ENCODE measurements at places on chromosomes 7 and 10. TPM values are rescaled to one million over a fixed set of nuclear protein-coding genes. Genes with fewer than 3 reads are reported as not detected.
A peak's percentile ranks its signal among the peaks of the same experiment; 100 is the strongest.

AKR1C8 gene
- total RNA-seq = 4.1 TPM

AMZ1 gene
- 1.2 TPM for total RNA-seq

CTNNA3 gene
- not detected for total RNA-seq

CAMK2B gene
- 0.70 TPM for total RNA-seq

TLL2 gene
- total RNA-seq = not detected

LIPA gene
- 41.1 TPM for total RNA-seq

NKX2-3 gene
- not detected for total RNA-seq

MLXIPL gene
- total RNA-seq = not detected

ACSM6 gene
- not detected for total RNA-seq

ITGA8 gene
- not detected for total RNA-seq

MET gene
- not detected for total RNA-seq

COPS6 gene
- total RNA-seq = 84.4 TPM

EVX1 gene
- not detected for total RNA-seq

ADAMTS14 gene
- total RNA-seq = 1.5 TPM

GRCh38 chr7:7696458-7697119 lies 21.8 kb downstream of the RPA3 start:
- DNase-seq = no peak

DNA sequence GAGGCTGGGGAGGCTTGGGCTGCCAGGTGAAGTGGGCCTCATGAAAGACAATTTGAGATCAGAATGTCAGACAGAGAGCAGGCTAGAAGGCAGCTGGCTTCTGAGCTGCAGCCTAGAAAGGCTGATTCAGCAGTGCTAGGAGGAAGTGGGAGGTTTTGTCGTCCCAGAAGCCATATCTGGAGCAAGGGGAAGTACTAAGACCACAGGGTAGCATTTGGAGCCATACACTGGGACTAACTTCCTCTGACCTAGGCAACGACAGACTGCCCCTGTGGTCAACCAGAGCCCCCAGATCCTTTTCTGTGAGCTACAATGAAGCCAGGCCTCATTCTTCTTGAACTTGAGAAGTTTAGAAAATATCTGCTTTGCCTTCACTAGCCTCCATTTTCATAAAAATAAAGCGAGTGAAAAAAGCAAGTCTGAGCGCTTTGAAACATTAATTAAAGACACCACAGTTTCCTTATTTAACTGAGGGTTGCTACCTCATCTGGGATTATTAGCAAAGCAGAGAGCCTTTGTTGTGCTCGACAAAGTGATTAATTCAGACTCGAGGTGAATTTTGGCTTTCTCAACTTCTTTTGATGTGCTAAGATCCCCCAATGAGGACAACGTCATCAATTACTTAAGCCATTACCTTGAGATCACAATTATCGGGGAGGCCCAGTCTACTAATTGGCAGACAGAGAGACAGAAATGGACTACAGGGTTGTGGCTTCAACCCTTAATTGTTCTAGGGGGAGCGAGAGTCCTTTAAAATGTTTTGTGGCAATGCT lies 26.6 kb downstream of the TBXAS1 start:
- DNase-seq = no peak

GRCh38 chr7:158963771-158964241 lies 107.4 kb downstream of the DYNC2I1 start:
- no peak for DNase-seq

GRCh38 chr10:61110188-61110844 lies 166.3 kb upstream of the RHOBTB1 start:
- DNase-seq = no peak

- no peak for DNase-seq
Measured at GRCh38 chr7:100387695-100388094, 14.4 kb downstream of the PILRA start.

GRCh38 chr10:124539935-124540641 lies 78.5 kb downstream of the LHPP start:
- peak; percentile 69 for DNase-seq

GRCh38 chr10:131817866-131818509 lies 82.8 kb upstream of the PPP2R2D start:
- DNase-seq = no peak

- DNase-seq = no peak
Measured at GRCh38 chr7:134364619-134365037, 47.9 kb upstream of the SLC35B4 start.

GRCh38 chr7:4791101-4791737 lies 15.8 kb downstream of the AP5Z1 start:
- no peak for DNase-seq

- DNase-seq = no peak
Measured at GRCh38 chr7:41156268-41156667, 546.6 kb downstream of the INHBA start.

- no peak for DNase-seq
Measured at GRCh38 chr10:14254368-14254767, 76.4 kb downstream of the FRMD4A start.

DNA sequence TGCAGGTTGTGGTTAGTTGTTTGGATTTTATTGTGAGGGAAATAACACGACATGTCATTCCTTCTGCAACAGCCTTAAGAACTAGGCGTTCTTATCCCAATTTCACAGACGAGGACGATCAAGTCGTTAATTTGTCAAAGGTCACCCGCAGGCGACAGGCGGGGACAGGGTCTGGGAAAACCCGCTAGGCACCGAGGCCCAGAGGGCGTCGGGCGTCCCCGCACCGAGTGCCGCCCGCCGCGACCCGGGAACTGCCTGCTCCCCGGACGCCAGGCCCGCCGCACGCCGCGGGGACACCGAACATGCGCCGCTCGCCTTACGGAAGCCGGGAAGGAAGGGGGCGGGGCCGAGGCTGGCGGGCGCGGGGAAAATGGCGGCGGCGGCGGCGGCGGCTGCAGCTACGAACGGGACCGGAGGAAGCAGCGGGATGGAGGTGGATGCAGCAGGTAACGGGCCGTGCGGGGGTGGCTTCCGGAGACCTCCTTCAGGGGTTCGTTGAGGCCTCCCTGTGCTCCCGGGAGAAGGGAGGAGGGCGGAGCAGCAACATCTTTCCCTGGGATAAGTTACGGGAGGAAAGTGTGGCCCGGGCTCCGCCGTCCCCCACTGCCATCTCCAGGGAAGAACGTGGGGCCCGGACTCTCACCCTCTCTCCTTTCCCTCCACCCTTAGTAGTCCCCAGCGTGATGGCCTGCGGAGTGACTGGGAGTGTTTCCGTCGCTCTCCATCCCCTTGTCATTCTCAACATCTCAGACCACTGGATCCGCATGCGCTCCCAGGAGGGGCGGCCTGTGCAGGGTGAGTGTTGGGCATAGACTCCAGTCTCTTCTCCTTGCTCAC lies at the start of gene COPS6:
Gene COPS6 (plus strand): TSS at position 349 of the 837 bp plus-strand sequence. CDS start 22 bp downstream, at position 371.
- peak; percentile 91 for DNase-seq

- no peak for DNase-seq
Measured at GRCh38 chr7:142878315-142878714, 7.2 kb downstream of the TRPV6 start.

GRCh38 chr7:66297579-66297978 lies 92.4 kb downstream of the TPST1 start:
- DNase-seq = no peak

DNA sequence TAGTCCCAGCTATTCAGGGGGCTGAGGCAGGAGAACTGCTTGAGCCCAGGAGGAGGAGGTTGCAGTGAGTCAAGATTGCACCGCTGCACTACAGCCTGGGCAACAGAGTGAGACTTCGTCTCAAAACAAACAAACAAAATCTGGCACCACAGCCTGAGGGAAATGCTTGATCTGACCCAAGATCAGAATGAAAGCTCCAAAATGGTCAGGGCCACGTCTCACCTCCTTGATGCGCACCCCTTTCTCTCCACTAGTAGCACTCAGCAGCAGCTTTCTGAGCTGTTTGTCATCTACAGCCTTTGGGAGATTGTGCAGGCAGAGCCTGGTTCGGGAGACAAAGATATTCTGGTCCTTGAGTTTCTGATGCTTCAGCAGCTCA lies 22.7 kb downstream of the RBM28 start:
- DNase-seq = peak; percentile 21

DNA sequence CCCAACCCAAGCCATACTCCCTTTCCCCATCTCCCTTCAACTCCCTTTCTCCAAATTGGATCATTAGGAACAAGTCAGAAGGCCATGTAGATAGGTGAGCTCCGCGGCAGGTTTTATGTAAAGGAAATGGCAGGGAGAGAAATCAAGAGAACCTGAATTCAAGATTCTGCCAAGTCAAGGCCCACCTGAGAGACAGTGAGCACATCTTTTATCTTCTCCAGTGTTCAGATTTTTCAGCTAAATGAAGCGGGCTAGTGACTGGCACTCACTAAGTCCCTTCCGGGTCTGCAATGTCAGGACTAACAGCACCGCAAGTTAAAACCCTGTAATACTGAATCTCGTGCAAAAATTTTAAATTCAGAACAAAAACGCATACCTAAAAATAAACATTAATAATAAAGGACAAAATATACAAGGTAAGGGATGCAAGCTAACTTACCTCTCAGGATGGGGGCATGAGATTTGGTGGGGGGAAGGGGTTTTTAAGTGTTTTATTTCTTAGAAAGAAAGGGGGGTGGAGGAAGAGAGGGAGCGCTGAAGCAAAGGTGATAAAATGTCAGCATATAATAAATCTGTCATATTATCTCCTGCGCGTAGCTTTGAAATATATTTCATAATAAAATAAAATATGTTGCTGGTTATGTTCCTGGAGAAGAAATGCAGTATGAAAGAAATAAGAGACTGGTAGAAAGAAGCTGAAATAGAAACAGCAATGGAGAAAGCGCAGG lies 17.6 kb downstream of the TCAF1 start:
- DNase-seq = no peak

DNA sequence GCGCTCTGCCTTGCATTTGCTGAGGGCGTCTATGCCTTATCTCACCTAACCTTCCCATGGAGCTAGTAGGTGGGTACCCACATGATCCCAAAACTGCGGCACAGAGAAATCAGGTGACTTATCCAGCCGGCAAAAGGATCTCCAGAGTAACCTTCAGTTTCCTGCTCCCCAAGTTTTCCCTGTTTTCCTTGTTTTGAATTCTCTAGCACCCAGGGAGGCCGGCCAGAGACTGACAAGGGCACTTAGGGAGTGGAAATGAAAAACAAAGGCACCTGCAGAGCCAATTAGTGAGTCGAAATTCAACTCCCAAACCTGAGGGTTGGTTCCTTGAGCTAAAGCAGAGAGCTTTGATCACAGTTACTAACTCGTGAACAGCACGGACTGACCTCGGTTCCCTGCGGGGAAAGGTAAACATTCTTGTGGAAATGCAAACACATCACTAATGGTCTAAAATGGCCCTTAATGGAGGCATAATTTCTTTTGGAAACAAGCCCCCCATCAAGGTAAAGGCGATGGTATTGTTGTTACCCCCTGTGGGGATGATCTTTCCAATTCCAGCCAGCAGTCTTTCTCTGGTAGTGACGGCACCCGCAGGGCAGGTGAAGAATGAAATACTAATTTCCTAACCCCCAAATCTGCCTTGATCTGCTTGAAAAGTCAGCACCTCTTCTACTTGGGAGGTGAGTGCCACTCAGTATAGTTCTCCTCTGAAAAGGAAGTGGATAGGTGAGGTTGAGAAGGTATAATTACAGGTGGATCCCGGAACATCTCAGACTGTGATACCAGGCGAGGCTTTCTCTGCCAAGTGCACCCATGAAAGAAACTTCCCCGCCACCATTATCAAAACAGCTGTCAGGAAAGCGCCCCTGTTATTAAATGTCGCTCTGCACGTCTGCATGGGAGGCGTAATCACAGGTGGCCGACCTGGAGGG lies 365.6 kb upstream of the AUTS2 start:
- DNase-seq = no peak

- no peak for DNase-seq
Measured at GRCh38 chr7:136326045-136326609, 349.0 kb upstream of the MTPN start.

GRCh38 chr7:19249281-19249680 lies 104.1 kb upstream of the FERD3L start:
- DNase-seq = no peak

- no peak for DNase-seq
Measured at GRCh38 chr10:95837783-95838182, 70.0 kb upstream of the CC2D2B start.

DNA sequence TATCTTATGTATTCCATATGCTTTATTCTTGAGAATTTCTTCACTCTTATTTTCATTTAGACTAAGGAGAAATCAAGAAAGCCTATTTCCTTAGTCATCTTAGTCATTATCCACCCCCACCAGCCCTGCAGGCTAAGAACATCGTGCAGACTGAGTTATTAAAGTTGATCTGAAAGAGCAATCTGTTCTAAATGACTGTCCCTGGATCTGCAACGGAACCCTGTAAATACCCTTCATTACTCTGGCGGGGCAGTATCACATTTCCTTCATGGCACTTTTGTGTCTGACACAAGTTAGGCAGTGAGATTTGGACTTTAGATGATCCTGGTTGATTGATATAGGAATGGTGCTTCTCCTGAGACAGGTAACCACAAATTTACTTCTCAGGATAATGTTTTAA lies 3.5 kb upstream of the MYPN start:
- DNase-seq = no peak

Measured in natural killer cell (primary cell).